A549 treated with GW870086 at 1 μM for 4 hours (cell line): ENCODE measurements at places on chromosomes 1 and 21. TPM values are rescaled to one million over a fixed set of nuclear protein-coding genes. Genes with fewer than 3 reads are reported as not detected.

Gene CFHR4
- total RNA-seq: not detected in 5 replicates

Gene CHODL
- not detected in 5 replicates for total RNA-seq

Gene NR1I3
- 0.26 TPM in 1 of 5 replicates, not detected in the others for total RNA-seq

Gene SPATA45
- total RNA-seq: not detected in 5 replicates

Gene ANKRD45
- 0.14 to 0.34 TPM (median 0.25 TPM) in 3 of 5 replicates, not detected in the others for total RNA-seq

Gene PADI1
- 1.2 to 2.4 TPM (median 1.4 TPM) in 5 replicates for total RNA-seq

Gene TMEM61
- total RNA-seq: 0.13 to 0.62 TPM (median 0.55 TPM) in 5 replicates

Gene AIRE
- total RNA-seq: not detected in 5 replicates

Gene TMPRSS15
- total RNA-seq: not detected in 5 replicates

Gene TEX38
- total RNA-seq: not detected in 5 replicates

Gene PRAMEF2
- 0.08 to 0.10 TPM in 2 of 5 replicates, not detected in the others for total RNA-seq

Gene TSSK3
- total RNA-seq: 0.14 TPM in 1 of 5 replicates, not detected in the others

Gene C4BPA
- total RNA-seq: 0.46 to 0.77 TPM (median 0.54 TPM) in 5 replicates

Gene RIMKLA
- total RNA-seq: 0.27 to 1.0 TPM (median 0.76 TPM) in 5 replicates

Gene SYCP1
- total RNA-seq: not detected in 5 replicates

Gene SCMH1
- total RNA-seq: 10.8 to 13.9 TPM (median 12.9 TPM) in 5 replicates

Gene OR2W3
- total RNA-seq: not detected in 5 replicates

Gene SLAMF9
- 0.25 to 1.3 TPM (median 0.82 TPM) in 5 replicates for total RNA-seq

Gene ZMYND12
- total RNA-seq: 0.37 to 0.49 TPM (median 0.40 TPM) in 4 of 5 replicates, not detected in the other

Gene COL9A2
- 0.06 to 0.17 TPM (median 0.12 TPM) in 4 of 5 replicates, not detected in the other for total RNA-seq

Gene CLCNKA
- 0.15 to 0.21 TPM in 2 of 5 replicates, not detected in the others for total RNA-seq

Gene WNT9A
- 6.1 to 8.5 TPM (median 7.8 TPM) in 5 replicates for total RNA-seq

Gene SYT14
- 0.05 to 0.13 TPM (median 0.05 TPM) in 4 of 5 replicates, not detected in the other for total RNA-seq

Gene AVPR1B
- total RNA-seq: not detected in 5 replicates

Gene SGIP1
- not detected in 5 replicates for total RNA-seq

Gene REN
- 0.13 TPM in 1 of 5 replicates, not detected in the others for total RNA-seq

Gene KRTAP22-2
- total RNA-seq: not detected in 5 replicates

Gene KANK4
- 0.26 to 0.74 TPM (median 0.64 TPM) in 5 replicates for total RNA-seq

Gene PSMA5
- total RNA-seq: 107 to 114 TPM (median 110 TPM) in 5 replicates
